ENCODE measurements at places on chromosomes 5 and 9. TPM values are rescaled to one million over a fixed set of nuclear protein-coding genes. Genes with fewer than 3 reads are reported as not detected.

Gene SOX30
- total RNA-seq: 0.09 TPM

Gene HAND1
- not detected for total RNA-seq

Gene TRAF2
- total RNA-seq: 44.0 TPM

Gene PLCXD3
- total RNA-seq: not detected

Gene DDX4
- total RNA-seq: 0.28 TPM

Gene PCDHGB6
- 0.14 TPM for total RNA-seq

Gene SLC34A3
- not detected for total RNA-seq

DNA sequence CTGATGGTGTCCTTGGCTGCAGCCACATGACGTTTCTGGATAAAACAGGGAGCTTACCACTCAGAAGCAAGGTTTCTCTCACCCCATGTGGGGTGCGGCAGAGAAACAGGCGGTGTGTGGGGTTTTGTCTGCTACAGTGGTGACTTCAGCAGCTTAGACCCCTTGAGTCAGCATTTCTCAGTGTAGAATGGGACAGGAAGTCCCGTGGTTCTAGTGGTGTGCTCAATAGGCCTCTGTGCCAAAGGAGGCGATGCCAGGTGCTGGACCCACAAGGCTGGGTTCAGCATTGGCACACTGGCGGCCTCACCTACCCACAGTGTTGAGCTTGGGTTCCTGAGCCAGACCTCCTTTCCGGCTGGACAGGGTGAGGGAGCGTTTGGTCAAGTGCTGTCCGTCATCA lies 125.2 kb upstream of the SMIM23 start:
- DNase-seq: no peak

DNA sequence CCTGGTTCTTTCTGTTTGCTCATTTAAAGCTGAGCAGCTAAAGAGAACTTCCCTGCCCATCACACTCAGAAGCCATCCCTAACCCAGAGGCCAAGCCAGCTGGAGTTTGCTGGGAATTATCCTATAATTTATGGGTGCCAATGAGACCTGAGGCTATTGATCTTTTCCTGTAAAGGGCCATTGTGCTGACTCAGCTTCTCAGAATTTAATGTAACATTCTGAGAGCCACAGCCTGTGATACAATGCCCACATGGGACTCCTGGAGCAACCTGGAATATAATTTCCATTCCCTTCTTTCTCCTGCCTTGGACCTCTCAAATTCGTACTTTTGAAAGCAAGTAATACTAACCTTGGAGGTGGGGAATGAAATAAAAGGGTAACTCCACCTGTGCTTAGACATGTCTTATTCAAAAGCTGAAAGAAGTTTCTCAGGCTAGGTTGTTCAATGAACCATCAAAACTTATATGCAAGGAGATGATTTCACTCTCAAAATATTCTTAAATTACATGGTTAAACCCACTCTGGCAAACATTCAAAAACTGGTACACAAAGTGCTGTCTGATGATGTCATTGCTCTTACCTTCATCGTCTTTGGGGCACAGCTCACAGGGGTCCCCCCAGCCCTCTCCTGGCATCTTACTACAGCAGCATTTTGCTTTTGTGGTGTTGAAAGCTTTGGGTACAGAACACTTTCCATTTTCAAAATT lies 206.7 kb downstream of the SLC12A2 start:
- no peak for DNase-seq

DNA sequence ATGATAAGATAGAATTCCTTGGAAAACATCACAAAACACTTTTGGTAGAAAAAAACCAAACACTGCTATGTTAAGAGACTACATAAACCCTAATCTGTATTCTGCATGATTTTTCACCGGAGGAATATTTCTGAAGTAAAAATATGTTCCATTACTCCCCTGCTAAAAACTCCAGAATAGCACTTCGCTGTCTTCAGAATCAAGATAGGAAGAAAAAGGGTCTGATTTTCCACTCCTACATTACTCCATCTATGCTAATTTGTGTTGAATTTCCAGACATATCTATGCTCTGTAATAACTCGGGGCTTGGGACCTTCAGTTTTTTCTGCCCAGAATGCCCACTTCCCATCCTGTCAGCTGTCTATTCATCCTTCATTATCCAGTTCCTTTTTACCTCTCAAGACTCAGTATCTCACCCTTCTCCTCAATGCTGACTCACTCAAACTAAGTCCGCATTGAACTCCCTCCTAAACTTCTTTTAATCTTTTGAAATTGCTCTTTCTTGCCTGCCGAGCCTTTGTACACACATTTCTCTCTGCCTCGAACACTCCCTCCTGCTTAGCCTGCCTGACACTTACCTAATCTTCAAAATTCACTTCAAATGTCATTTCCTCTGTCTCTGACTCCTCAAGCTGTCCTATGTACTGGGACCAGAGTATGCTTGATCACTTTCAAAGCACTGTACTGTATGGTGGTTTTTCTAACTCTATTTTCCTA lies 171.0 kb downstream of the ARRDC3 start:
- DNase-seq: no peak

Measured in activated naive CD8-positive, alpha-beta T cell treated with anti-CD3 and anti-CD28 coated beads, Interleukin-2, amount 10 ng/mL, durations not matched to agents 7 days and 5 days (primary cell).